Fibroblast of the aortic adventitia (primary cell): ENCODE measurements at places on chromosomes 7 and 10. TPM values are rescaled to one million over a fixed set of nuclear protein-coding genes. Genes with fewer than 3 reads are reported as not detected.

CYP3A7 gene
- total RNA-seq, result 0.74 TPM in 1 of 2 replicates, not detected in the other

GIMAP1 gene
- not detected in 2 replicates for total RNA-seq

SIRT1 gene
- total RNA-seq, result 19.4 and 20.4 TPM in 2 replicates

MYL10 gene
- total RNA-seq, result not detected in 2 replicates

WNT8B gene
- total RNA-seq, result not detected in 2 replicates

CFTR gene
- 0.09 TPM in 1 of 2 replicates, not detected in the other for total RNA-seq

GPR141 gene
- not detected in 2 replicates for total RNA-seq

ZNF365 gene
- 0.41 and 7.2 TPM in 2 replicates for total RNA-seq

PDK4 gene
- 0.72 and 4.5 TPM in 2 replicates for total RNA-seq

SMKR1 gene
- total RNA-seq, result 0.65 and 0.72 TPM in 2 replicates

CCDC146 gene
- total RNA-seq, result 1.4 and 2.0 TPM in 2 replicates

IFIT1B gene
- total RNA-seq, result not detected in 2 replicates

PDE1C gene
- 7.4 and 187 TPM in 2 replicates for total RNA-seq

TMEM270 gene
- total RNA-seq, result not detected in 2 replicates
